GDM1 (cell line): ENCODE measurements at places on chromosomes 7 and 10.
A peak's percentile ranks its signal among the peaks of the same experiment; 100 is the strongest.

DNA sequence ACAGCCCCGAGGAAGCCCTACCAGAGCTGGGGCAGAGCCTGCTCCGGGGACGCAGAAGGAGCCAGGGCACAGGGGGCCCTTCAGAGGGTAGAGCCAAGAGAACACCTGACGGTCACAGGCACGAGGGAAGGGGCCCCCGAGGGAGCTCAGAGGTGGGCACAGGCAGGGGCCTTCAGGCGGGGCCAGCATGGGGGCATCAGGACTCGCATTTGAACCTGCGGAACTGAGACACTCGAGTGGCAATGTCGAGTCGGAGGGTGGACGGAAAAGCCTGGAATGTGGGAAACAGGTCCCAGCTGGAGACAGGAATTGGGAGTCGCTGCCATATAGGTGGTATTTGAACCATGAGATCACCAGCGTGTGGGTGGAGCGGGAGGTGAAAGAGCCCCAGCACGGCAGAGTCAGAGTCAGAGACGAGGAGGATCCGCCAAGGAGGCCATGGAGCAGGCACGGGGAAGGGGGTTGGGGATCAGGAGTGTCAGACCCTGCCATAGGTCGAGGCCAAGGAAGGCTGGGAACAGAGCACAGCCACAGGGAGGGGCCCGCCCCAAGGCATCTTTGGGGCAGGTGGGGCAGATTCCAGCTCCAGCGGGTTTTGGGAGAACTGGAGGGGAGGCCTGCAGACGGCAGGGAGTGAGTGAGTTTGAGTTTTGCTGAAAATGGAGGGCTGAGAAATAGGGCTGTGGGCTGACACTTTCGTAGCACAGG is 13.8 kb downstream of the STK32C start:
- no peak for DNase-seq

- no peak for DNase-seq
Measured at GRCh38 chr10:26698909-26699308, 1.4 kb downstream of the PDSS1 start.

DNA sequence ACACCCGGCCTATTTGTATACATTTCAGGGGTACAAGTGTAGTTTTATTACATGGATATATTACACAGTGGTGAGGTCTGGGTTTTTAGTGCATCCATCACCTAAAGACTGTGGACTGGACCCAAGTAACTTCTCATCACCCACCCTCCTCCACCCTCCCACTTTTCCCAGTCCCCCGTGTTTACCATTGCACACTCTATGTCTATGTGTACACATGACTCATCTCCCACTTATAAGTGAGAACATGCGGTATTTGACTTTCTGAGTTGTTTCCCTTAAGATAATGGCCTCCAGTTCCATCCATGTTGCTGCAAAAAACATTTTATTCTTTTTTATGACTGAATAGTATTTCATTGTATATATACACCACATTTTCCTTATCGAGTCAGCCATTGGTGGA is 98.9 kb upstream of the WAC start:
- no peak for DNase-seq

DNA sequence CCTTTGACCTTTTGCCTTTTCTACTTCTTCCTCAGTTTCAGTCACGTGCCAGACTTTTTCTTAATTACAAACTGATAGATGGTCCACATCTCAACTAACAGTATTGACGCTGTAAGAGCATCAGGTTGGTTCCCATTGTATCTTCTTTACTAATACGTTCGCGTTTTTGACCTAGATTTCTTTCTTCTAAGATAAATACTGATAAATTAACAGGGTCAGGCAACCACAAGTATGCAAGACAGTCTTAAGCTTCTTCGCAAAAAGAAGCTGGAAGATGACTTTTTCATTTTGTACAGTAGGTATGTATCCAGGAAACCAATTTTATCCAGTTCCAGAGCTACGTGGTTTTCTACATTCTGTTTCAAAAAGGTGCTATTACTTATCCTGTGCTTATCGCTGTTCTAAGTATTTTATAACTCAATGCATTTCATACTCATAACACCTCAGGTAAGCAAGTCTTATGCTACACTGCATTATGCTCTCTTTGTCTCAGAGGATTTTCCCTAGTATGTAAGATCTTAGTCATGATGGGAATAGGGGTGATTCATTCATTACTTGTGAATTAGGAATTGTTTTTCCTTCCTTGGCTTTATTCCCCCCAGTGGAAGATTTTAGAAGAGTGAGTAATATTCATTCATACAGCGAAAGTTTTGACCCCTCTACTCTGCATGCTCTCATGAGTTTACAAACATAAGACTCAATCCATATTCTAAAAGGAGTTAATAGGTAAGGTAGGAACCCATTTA is 955 bp downstream of the DUS4L start:
- DNase-seq, result no peak

GRCh38 chr7:39609113-39609934 is 14.0 kb upstream of the RALA start:
- no peak for DNase-seq

- no peak for DNase-seq
Measured at GRCh38 chr10:97850446-97850845, 803 bp downstream of the GOLGA7B start.

GRCh38 chr7:80346704-80347103 is 165.2 kb downstream of the GNAT3 start:
- DNase-seq, result no peak

GRCh38 chr7:134485203-134485602 is 26.3 kb upstream of the AKR1B1 start:
- DNase-seq, result no peak

DNA sequence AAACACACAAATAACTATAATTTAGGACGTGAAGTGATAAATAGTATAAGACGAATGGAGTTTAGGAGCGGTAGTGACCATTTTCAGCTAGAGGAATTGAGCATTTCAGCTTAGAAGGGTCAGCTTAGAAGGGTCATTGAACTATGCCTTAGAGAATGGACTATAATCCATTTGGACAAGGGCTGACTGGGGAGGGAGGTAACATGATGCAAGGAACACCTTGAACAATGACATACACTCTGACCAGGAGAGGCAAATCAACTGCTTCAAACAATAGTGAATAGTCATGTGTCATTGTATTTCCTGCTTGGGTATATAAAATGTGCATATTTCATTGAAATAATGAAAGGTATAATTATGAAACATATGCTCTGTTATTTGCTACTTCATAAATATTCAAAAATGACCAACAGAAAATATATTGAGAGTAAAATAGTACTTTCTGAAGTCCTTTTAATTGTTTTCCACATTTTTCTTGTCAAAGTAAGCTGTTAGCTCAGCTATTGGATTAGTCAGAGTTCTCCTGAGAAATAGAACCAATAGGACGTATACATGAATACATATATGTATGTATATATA is 40.5 kb upstream of the WASL start:
- DNase-seq, result no peak

DNA sequence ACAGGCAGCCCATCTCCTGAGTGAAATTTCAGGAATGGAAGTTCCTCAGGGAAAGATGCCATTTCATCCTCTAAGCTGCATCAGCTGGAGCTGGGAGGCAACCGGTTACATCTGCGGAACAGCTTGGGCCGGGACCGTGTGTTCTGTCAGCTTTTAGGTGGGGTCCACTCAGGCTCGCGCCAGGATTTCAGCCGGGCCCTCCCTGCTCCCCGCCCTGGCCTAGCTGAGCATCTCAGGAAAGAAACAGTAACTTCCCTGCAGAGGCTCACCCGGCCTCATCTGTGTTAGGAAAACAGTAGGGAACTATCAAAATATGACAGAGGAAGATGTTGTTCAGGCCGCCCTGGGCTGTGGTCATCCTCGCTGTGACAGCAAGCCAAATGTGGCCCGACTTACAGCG is 110.4 kb downstream of the TRIL start:
- no peak for DNase-seq

DNA sequence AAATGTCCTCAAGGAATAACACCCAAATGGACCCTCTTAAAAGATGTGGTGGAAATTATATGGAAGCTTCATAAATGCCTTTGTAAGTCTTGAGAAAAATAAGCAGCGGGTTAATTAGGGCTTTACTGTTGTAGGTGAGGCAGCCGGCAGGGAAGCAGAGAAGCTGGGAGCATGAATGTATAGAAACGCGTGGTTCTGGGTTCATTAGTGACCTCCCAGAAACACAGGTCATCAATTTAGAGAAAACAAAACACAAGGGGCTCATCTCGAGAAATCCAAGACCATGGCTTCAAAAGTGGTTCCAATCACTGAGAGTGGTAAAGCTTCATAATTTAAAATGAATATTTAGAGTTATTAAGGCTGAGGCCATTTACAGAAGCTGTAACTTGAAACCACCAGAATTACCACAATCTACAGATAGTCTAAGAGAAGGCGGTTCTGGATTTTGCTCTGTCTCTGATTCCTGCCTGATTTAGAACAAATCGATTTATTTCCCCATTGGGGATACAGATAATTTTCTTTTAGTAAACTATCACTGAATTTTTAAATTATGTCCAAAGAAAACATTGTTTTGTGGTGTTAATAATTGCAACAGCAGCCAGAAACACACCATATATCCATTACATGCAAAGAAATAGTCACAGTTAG is 20.7 kb downstream of the GARIN1A start:
- no peak for DNase-seq

GRCh38 chr7:116766881-116767280 is 94.9 kb downstream of the MET start:
- no peak for DNase-seq

GRCh38 chr10:44199991-44200655 is 184.8 kb downstream of the CXCL12 start:
- DNase-seq, result no peak

- DNase-seq, result no peak
Measured at GRCh38 chr7:455110-455928, 64.3 kb downstream of the PDGFA start.

GRCh38 chr7:41103331-41103730 is 599.6 kb downstream of the INHBA start:
- no peak for DNase-seq

GRCh38 chr7:71363627-71364026 is 231.7 kb downstream of the GALNT17 start:
- DNase-seq, result no peak

GRCh38 chr10:47058032-47058702 is 146.9 kb downstream of the PTPN20 start:
- no peak for DNase-seq

DNA sequence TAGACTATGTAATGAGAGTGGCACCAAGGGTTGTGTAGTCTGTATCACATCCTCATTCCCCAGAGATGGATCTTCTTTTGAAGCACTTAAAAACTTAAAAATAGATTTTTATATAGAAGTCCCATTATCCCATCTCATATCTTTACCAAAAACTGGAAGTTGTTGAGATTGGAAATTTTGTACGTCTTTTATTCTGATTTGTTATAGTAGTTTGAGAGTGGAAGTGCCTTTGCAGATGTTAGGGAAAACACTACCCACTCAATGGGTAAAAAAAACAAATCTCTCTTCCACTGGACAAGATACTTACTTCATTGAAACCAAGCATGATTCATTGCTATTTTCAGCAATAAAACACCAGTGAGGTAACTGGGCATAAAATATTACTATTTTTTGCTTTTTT is 184.4 kb downstream of the MACC1 start:
- no peak for DNase-seq

DNA sequence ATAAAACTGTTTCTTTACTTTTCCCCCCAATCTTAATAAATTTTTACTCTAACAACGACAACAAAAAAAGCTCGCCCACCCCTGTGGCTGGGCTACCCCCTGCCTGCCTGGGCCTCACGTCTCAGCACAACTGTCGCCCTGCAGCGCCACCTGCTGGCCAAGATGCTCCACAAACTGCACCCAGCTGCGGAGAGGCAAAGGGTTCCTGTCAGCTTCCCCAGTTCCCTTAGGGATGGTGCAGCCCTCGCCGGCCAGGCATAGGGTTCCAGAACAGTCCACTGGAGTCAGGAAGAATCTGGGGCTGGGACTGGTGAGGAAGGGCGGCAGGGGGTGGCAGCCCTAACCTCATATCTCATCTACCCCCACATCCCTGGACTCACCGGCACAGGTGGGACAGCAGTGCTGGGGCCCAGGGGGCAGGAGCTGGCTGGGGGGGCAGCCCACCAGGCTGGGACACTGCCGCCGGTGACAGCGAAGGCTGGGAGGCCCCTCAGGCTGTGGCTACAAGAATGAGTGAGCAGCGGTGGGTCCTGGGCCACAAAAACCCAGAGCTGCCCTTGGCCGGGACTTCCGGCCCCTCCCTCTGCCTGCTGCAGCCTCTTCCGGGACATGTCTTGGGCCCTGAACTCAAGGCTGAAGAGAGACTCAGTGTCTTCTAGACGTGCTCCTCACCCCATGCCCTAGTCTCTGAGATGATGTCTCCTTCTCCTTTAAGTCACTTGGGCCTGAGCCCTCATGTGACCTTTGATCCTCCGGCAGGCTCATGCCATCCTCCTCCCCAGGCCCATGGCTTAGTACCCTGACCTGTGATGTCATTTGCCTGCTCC is 21.2 kb downstream of the ATP6V1F start:
- peak; percentile 64 for DNase-seq

DNA sequence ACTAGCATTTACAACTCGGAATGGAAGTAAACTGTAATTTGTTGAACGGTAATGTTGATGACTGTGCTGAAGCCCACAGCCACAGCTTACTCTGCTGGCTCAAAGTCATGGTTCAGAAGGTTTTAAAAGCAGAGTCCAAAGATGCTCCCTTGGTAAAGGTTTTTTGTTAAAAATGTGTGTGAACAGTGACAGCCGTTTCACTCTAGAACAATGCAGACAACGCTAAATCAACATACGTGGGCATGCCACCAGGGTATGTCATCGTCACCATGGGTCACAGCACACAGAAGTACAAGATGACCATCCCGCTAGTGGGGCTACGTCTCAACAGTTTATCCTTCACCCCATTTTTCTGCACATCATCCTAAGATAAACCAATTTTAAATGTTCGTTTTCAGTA is 106.5 kb upstream of the LANCL2 start:
- no peak for DNase-seq

DNA sequence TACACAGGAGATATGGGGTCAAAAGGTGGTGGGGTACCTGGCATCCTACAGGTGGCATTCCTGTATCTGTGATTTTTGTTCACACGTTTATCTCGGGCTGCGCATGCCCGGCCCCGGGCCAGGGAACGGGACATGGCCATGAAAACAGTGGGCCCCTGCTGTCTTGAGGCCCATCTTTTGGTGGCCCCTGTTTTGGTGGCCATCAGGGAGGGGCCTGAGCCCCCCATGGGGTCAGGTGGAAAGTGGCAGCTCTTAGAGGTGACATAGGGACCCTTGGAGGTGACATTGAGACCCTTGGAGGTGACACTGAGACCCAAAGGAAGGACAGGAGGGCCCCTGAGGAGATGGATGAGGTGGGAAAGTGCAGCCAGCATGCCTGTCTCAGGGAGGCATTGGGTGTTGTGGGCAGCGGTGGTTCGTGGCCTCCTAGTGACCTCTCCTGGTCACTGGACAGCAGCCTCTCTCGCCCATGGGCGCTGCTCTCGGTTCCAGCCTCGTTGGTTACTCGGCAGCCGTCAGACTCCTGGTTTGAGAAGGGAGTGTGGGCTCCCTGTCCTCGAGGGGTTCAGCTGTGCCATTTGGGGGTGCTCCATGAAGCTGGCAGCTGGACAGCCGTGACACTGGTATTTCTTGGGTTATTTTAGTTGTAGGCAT is 39.9 kb downstream of the INPP5A start:
- no peak for DNase-seq
